ENCODE measurements at places on chromosomes 3 and 15. TPM values are rescaled to one million over a fixed set of nuclear protein-coding genes. Genes with fewer than 3 reads are reported as not detected.

The CLDN1 gene
- 6.5 TPM for polyA plus RNA-seq

The TRPM1 gene
- polyA plus RNA-seq = not detected

The AHSG gene
- 9.2 TPM for polyA plus RNA-seq

The CCR3 gene
- not detected for polyA plus RNA-seq

The ABI3BP gene
- polyA plus RNA-seq = 214 TPM

The CCR9 gene
- polyA plus RNA-seq = 0.31 TPM

The TNFSF10 gene
- polyA plus RNA-seq = 7.5 TPM

The CGNL1 gene
- polyA plus RNA-seq = 10.1 TPM

The NTRK3 gene
- polyA plus RNA-seq = 8.8 TPM

The ARPIN gene
- polyA plus RNA-seq = 14.4 TPM

The GDPGP1 gene
- 2.6 TPM for polyA plus RNA-seq

The GOLGA8S gene
- polyA plus RNA-seq = 0.84 TPM

The SLC22A13 gene
- not detected for polyA plus RNA-seq

The CDC25A gene
- polyA plus RNA-seq = 3.9 TPM

The SLC24A5 gene
- not detected for polyA plus RNA-seq

The ZNF35 gene
- 7.0 TPM for polyA plus RNA-seq

The GP5 gene
- 0.39 TPM for polyA plus RNA-seq

The TLR9 gene
- polyA plus RNA-seq = 0.11 TPM

The CD86 gene
- polyA plus RNA-seq = 2.8 TPM

The NAA80 gene
- polyA plus RNA-seq = 5.0 TPM

The NPAP1 gene
- polyA plus RNA-seq = 0.10 TPM

The SLC9A9 gene
- 14.8 TPM for polyA plus RNA-seq

The ITPKA gene
- 0.46 TPM for polyA plus RNA-seq

The CELF6 gene
- polyA plus RNA-seq = 1.2 TPM

The DET1 gene
- polyA plus RNA-seq = 11.2 TPM

The PRSS50 gene
- 0.12 TPM for polyA plus RNA-seq

All from muscle of back (tissue), 13 donors.